ENCODE measurements at places on chromosomes 2 and 18.

GRCh38 chr2:111101592-111101991 is 19.1 kb upstream of the BCL2L11 start:
- no peak for DNase-seq

GRCh38 chr18:13610555-13611141 is 115.7 kb downstream of the FAM210A start:
- DNase-seq = no peak

DNA sequence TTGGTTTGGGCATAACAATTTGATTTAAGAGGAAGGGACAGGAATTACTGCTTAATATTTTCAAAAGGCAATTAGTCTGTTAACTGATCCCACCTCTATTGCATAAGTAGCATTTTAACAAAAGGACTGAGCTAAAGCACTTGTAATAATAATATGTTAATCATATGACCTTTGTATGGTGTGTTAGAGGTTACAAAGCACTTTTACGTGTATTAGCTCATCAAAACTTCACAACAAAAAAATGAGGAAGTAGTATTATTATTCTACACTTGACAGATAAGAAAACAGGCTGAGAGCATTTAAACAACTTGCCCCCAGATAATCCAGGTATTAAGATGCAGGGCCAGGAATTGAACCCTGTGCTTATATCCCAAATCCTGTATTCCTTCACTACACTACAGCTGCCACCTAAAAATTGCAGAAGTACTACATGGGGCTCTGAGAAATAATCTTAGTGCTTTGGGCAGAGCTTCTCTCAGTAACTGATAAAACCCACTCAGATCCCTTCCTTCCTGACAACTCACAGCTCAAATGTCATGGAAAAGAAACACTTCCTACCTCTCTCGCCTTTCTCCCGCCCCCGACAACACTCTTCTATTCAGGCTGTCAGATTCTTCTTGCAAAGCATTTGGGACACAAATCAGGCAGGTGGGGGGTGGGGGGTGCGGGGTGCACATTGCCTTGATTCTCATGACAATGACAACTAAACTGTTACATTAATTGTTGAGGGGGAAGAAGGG is 20.7 kb upstream of the KCTD1 start:
- DNase-seq = no peak

DNA sequence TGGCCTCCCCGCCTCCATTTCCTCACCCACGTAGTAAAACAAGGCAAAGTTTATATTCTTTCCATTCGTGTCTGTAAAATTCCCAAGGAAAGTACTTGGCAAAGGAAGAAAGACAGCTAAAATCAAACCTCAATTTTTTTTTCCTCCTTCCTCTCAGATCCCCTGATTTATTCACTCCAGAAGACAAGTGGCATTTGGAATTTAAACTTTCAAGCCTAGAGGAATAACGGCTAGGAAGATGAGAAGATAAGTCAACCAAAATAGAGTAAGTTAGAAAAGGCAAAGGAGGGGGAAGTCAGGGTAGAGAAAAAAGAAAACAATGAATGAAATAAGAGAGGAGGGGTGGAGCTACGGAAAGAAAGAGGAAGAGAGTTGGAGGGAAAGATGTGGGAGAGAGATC is 198.9 kb upstream of the PIK3C3 start:
- DNase-seq = no peak

- DNase-seq = no peak
These were observed 42.4 kb downstream of the TMEM18 start for GRCh38 chr2:634636-635388.

DNA sequence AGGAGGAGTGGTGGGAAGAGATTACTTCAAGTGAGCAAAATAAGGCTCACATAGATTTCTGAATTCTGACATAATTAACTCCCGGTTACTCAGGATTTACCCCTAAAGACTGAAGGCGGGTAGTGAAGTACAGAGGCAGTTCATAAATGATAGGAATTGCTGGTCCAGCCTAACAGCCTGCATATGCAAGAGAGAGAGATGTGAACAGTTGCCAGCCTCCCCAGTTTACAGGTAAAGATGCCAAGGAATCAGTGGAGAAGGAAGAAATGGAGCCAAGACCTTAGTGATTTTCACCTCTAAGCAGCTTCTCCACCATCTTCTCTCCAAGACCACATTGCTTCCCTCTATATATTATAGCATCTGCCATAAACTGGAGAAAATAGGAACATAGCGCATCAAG is 91.8 kb upstream of the THUMPD2 start:
- no peak for DNase-seq

DNA sequence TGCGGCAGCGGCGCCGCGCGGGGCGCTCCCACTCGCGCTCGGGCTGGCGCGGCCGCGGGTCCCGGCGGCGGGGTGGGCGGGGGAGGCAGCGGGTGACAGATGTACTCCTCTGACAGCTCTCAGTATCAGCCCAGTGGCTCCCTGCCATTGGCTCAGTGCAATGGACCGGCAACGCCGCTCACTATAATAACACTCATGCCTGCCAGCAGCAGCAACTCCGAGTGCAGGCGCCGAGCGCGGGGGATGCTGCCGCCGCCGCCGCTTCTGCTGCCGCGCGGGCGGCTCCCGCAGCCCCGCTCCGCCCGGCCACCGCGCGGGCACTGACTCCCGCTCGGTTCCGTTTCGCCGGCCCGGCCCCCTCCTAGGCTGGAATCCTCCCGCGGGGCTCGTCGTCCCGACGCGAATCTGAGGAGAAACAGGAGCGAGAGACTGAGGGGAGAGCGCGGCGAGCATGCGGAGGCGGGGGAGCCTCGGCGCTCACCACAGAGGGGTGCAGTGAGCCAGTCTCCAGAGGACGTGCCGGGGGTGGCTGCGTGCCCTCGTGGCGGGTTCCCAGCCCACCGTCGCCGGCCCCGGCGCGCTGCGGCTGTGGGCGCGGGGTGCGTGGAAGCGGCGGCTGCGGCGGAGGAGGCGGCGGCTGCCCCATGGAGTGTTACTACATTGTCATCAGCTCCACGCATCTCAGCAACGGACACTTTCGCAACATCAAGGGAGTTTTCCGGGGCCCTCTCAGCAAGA is at the start of gene ZNF804A:
Gene ZNF804A (plus strand): TSS at position 214 of the 738 bp plus-strand sequence. CDS start 431 bp downstream, at position 645.
- DNase-seq = no peak

DNA sequence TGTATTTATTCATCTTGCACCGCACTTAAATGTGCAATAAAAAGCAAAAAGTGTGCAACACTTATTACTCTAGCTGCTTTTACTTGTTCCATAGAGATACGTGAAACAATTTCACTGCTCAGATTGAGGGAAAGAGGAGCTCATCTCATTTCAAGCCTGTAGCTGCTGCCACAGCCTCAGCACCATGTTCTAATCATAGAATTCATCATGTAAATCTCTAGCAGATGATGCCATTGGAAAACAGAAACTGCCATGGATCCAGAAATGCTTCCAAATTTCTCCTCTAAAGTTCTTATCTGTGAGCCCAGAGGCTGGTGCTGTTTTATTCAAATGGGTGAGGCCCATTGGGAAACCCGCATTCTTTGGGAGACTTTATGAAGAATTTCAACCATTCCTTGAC is 2.0 kb downstream of the CDC42EP3 start:
- DNase-seq = no peak

DNA sequence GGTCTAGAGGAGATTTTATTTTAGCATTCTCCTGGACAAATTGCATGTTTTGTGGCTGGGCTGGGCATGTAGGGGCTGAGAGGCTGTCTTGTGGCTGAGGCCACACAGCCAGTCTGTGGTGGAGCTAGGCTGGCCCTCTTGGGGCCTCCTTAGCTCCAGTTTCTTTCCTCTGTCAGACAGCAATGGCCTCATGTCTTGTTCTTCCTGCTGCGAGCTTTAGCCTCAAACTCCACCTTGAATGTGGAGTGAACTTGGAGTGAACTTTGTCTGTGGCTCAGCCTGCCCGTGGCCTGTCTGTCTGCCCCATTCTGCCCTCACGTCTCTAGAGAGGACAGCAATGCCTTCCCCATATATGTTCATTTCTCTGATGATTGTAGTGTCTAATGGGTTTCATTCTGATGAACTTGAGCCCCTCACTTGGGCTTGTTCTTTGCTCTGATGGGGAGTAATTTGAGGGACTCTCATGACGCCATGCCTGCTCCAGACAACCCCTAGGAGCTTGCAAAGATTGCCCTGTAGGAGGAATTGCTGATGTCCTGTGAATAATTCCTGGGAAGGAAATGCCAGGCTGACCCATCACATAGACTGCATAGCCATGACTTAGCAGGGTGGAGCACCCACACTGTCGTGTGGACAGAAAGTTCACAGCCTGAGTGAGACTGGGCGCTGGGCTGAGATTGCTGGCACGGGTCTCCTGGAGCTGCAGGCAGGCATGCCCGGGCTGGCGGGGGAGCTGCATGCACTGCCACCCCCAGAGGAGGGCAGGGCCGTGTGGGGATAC is 42.6 kb downstream of the ASAP2 start:
- no peak for DNase-seq

DNA sequence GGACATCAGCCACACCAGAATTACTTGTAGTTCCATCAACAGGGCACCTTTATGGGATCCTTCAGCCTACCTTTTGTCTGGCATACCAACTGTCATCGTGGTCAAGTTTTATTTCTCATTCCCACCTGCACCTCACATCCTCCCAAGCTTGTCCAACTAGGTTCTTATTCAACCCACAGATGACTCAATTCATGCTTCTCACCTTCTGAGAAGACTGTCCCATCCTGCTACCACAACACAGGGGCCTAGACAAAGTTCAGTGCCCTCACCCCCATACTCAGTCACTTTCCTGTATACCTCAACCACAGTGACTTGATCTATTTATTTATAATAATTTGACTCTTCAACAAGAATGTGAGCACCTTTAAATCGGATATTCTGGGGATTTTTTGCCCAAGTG is 114.4 kb upstream of the ACVR1C start:
- DNase-seq = no peak

GRCh38 chr2:221571551-221572218 is 419 bp downstream of the EPHA4 start:
- no peak for DNase-seq

- no peak for DNase-seq
These were observed 21.2 kb downstream of the RTP5 start for GRCh38 chr2:241890524-241891235.
